ENCODE measurements at places on chromosomes 5 and 9.

- DNase-seq, result peak; percentile 85
These were observed 835 bp downstream of the MCIDAS start for GRCh38 chr5:55226027-55226933.

GRCh38 chr9:18569941-18570630 is 96.1 kb downstream of the ADAMTSL1 start:
- DNase-seq, result no peak

- DNase-seq, result no peak
These were observed 2.0 kb downstream of the CYFIP2 start for GRCh38 chr5:157267761-157268480.

DNA sequence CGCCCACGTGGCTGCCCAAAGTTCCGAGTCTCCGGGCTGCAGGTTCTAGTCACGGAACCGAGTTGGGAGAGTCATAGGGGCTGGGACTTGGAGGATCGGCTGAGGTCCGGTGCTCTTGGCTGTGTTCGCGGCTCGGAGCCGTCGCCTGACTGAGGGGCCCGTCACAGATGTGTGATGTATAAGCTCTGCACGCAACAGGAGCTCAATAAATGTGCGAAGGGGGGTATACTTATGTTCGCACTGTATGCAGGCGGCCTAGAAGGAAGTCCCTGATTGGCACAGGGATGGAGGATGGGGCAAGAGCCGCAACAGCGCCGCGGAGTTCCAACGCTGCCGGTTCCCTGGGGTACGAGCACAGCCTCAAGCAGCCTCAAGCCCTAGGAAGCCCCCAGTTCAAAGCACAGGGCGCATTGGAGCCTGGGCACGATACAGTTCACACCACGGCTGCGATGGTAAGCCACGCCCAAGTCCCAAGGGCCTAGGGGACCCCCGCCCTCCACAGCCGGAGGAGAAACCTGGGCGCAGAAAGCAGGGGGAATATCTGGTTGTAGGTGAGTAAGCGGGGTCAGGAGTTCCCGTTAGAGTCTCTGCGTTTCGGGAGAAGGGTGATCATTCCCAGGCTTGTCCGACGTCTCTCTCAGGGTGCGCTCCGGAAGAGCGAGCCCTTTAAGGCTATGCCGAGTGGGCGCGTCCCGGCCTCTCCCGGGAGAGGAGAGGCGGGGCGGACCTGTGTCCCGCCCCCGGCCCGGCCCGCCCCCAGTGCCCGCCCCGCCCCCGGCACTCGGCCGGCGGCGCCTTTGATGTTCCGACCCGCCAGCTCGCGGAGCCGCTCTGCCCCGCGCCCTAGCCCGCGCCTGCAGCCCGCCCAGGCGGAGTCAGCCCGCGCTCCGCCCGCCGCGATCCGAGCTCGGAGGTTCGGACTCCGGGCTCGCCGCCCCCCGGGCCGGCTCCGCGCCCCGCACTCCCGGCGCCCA is at the start of gene TCF7:
Gene TCF7 (plus strand): TSS at position 780 of the 974 bp plus-strand sequence. CDS start 226 bp downstream, outside the sequence.
- peak; percentile 93 for DNase-seq

GRCh38 chr5:124745007-124745927 is 1.2 kb downstream of the ZNF608 start:
- no peak for DNase-seq

DNA sequence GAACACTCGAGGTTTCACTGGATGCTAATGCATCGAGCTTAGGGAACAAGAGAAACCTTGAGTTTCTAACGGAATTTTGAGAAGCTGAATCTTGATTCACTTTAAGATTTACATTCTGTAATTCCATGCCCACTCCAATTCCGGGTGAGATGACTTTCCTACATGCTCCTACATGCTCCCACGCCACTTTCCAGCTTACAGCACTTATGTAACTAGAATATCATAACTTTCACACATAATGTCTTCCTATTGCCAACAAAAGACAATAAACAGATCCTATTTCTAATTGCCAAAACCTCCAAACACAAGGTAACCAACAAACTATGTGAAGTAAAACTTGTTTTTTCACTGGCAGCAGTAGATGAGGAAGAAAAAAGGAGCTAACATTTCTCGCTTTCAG is 72.9 kb downstream of the ECPAS start:
- DNase-seq, result no peak

GRCh38 chr5:65914641-65915196 is 11.7 kb upstream of the ERBIN start:
- peak; percentile 50 for DNase-seq

GRCh38 chr5:92945605-92946097 is 635.4 kb downstream of the NR2F1-AS1 start:
- DNase-seq, result peak; percentile 42

- DNase-seq, result no peak
These were observed 53.7 kb downstream of the CEP120 start for GRCh38 chr5:123369371-123369968.

GRCh38 chr9:68538200-68538599 is 2.5 kb downstream of the TMEM252 start:
- no peak for DNase-seq

- no peak for DNase-seq
These were observed 35.3 kb upstream of the SMIM23 start for GRCh38 chr5:171750311-171750788.

GRCh38 chr9:133521122-133522072 is 3.4 kb downstream of the MYMK start:
- DNase-seq, result no peak

GRCh38 chr5:24135536-24135935 is 509.2 kb downstream of the CDH10 start:
- no peak for DNase-seq

GRCh38 chr5:141369994-141370848 is at the start of gene PCDHGB3:
Gene PCDHGB3 (plus strand): TSS chr5:141370242. CDS start chr5:141370395, 153 bp downstream.
- no peak for DNase-seq

GRCh38 chr9:14935106-14935751 is 25.0 kb upstream of the FREM1 start:
- DNase-seq, result no peak

All from LoVo (cell line).